Naive thymus-derived CD4-positive, alpha-beta T cell (primary cell): ENCODE measurements at places on chromosomes 4 and X.

- DNase-seq, result no peak
Observed at GRCh38 chr4:40506066-40506465, 123.6 kb downstream of the RBM47 start.

DNA sequence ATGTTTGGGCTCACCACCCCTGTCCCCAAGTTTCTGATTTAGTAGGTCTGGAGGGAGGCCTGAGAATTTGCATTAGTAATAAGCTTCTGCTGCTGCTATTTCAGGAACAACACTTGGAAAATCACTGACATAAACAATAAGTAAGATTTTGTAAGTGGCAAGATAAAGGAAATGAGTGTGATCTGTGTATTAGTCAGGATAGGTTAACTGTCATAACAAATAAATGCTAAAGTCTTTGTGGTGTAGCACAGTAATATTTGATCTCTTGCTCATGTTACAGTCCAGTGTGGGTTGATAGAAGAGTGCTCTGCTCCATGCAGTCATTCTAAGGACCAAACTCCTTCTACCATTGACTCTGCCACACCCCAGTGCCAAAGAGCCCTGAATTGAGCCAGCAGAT is 67.0 kb downstream of the NHS start:
- DNase-seq, result no peak

DNA sequence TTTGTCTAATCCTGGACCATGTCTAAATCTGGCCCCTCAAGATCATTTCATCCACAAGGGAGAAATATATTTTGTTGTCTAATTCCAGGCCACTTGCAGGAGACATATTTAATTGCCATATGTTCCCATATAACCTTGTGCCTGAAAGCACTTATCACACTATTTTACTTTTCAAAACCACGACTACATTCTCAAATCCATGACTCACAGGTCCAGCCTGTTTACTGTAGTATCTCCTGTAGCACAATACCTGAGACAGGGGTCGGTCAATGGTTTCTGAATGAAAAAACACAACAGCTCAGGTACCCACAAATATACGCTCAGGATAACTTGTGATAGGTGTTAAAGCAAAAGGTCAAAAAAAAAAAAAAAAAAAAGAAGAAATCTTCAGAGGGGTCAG is 60.9 kb downstream of the SEC24D start:
- DNase-seq, result no peak

DNA sequence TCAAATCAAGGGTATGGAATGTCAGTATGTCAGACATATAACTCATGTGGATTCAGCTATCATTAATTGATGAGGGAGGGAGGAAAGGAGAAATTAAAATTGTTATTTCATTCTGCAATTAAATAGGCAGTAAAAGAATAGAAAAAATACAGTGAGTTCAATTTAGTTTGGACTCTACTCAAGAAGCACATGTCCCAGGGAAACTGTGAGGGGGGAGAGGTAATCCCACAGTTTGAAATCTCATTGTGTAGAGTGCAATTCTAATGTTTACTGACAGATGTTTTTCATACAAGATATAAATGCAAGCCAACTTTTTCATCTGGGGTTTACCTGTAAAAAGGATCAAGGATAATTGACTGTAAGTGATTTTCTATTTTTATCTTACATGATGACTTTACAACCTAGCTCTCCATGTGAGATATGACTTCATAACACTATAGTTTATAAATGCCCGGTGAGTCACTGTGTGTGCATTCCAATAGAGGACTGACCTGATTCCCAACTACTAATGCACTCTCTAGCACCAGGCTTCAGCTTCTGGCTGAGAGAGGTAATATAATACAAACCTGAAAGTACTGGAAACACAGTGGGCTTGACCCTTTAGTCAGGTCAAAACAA is 35.2 kb upstream of the SCD5 start:
- DNase-seq, result no peak

GRCh38 chr4:116108606-116109005 is 976.8 kb downstream of the TRAM1L1 start:
- no peak for DNase-seq
